Brain microvascular endothelial cell (primary cell): ENCODE measurements at places on chromosomes 6 and 20.

GRCh38 chr6:35943390-35943789, 22.5 kb upstream of the SRPK1 start:
- no peak for DNase-seq

- no peak for DNase-seq
These were observed 1.8 kb upstream of the C6orf163 start for GRCh38 chr6:87342829-87343228.

DNA sequence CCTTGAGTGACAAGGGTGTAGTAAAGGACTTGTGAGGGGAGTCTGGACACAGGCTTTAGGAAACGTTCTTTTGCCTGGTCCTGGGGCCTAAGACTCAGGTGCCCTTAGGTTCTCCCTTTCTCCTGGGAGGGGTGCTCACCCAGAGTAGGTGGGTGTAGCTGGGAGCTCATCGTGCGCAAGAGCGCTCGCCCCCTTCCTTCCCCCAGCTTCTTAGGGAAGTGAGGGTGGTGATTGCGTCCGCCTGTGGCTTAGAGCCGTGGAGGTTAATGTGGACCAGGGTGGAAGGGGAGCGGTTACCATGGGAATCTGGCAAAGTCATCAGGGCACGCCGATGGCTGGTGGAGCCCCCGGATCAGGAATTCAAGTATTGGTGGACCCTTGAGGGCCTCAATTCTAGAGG, 3.3 kb upstream of the AARS2 start:
- no peak for DNase-seq

DNA sequence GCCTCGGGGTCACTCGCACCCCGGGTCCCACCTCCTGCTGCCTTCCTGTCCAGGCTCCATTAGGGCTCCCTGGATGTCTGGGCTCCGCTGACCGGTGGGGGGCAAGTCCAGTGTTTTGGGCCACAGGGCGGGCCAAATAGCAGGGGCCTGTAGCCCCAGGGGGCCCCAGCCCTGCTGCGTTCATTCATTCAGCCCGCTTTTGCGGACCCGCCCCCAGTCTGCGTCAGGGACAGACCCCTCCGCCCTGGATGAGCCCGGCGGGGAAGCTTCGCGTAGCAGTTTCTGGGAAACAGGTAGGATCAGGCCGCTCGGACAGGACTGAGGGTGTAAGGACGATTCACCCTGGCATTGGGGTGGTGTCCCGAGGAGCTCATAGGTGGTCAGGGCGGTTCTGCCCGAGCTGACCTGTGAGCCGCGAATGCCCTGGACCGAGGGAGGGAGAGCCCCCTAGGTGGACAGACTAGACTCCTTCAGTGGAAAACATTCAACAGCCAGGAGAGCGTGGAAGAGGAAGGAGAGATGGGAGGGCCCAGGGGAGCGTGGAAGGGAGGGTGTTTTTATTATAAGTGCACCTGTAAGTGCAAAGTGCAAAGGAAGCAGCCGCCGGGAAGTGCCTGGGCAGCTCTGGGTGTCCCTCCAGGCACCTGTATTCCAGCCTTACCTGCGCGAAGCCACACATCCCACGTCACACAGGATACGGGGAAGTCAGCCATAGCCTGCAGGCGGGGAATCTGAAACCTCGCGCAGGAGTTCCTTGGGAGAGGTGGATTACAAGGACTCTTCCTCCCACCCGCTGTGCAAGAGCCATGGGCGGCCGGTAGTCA, 662 bp downstream of the ENTPD6 start:
- DNase-seq: peak; percentile 12

- no peak for DNase-seq
These were observed 23.9 kb downstream of the MYH7B start for GRCh38 chr20:34979366-34980153.

DNA sequence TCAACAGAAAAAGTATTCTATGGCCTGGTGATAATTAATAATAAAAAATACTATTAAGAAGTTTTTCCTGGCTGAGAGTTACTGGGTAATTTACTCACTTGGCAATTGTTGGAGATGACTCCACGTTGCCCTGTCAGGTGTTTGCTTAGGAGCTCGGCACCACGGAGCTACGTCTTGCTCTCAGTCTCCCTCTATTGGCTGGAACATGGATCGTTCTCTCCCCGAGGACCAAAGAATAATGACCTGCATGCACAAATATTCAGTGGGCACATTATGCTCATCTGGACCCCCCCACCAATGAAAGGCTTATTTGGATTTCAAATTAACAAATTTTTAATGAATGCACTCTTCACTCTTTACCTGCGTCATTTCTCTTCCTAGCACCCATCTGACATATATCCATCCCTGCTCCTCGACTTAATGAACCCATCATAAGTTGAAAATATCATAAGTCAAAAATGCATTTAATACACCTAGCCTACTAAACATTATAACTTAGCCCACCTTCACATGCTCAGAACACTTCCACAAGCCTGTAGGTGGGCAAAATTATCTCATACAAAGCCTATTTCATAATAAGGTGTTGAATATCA, 71.0 kb upstream of the CD83 start:
- DNase-seq: peak; percentile 44

- DNase-seq: no peak
These were observed 593.9 kb downstream of the CD109 start for GRCh38 chr6:74289884-74290283.

GRCh38 chr6:100185615-100186014, 191.6 kb upstream of the MCHR2 start:
- DNase-seq: no peak

DNA sequence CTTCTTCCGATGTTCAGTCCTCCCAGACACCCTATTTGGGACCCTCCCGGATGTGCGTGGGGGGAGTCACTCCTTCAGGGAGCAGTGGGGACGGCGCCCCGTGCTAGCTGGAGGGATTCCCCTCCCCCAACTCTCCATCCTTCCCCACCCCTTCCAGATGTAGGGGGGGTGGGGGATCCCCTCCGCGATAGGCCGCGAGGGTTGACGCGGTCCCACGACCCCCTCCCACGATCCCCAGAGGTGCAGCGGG, 548 bp downstream of the GNL1 start:
- DNase-seq: no peak

- DNase-seq: no peak
These were observed 69.3 kb downstream of the EYA2 start for GRCh38 chr20:46963758-46964617.

DNA sequence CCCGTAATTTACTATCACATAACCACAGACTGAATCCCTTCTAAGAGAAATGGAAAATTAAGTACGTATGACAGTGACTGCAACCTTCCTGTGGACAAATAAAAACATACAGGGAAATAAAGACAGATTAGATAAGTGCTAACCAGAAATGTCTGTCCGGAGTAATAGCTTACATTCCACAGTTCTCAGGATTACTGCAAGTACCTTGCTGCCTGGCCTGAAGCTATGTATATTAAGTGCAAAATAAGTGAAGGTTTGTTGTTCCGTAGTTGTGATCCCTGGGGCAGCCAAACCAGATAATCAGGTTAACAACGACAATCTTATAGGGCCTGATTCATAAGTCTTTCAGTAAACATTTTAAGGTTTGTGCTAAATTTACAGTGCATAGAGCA, 2.8 kb downstream of the NEDD9 start:
- DNase-seq: no peak

- DNase-seq: no peak
These were observed 16.5 kb upstream of the WFDC9 start for GRCh38 chr20:45647441-45648050.

DNA sequence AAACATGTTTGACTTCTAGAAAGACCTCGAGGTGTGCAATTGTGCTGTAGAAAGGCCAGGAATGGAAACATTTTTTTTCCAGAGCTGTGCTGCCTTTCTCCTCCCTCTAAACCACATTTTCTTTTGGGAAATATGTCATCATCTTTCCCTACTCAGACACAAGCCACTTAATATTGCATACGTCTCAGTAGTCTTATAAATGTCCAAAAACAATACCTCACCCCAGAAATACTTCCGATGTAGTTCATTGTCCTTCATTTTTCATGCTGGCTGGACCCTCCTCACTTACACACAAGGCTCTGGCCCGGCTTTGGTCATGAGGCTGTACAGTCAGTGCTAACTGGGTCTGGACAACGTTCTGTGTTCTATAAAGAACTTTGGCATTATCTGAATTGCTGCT, 126.4 kb downstream of the SCML4 start:
- no peak for DNase-seq

DNA sequence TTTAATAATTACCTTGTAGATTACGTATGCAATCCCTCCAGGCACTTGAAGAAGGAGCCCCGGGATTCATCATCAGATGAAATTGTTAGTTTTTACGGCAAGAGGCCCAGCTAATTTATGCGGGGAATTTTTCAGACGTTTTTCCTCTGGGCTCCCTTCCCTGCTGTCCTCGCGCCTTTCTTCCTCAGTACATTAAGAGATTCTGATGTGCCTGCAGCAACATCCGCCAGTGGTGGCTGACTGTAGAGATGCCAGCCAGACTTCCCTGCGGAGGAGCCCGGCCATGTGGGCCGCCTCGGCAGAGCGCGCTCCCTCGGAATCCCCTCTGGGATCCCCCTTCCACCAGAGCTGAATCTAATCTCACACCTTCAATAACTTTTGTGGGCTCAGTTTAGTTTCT, 46.4 kb upstream of the POU3F2 start:
- DNase-seq: no peak

GRCh38 chr6:7721649-7722048, 4.2 kb upstream of the BMP6 start:
- no peak for DNase-seq

DNA sequence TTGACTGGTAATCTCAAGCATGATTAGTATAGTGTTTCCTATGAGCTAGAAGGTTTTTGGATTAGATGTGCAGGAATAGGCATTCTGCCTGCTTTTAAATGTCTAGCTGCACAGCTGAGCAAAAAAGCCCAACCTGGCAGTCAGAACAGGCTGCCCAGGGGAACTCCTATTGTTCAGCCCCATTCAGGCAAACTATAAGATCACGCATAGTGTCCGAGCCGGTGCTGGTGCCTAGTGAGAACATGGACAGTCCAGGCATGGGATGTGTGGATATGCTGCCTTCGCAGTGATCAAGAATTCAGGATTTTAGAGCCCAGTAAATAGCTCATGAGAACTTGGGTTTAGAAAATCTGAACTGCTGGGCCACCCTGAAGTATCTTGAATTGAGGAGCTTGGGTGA, 348.8 kb downstream of the UTRN start:
- DNase-seq: no peak

- DNase-seq: no peak
These were observed 87.8 kb upstream of the EPB41L1 start for GRCh38 chr20:36066777-36067176.

DNA sequence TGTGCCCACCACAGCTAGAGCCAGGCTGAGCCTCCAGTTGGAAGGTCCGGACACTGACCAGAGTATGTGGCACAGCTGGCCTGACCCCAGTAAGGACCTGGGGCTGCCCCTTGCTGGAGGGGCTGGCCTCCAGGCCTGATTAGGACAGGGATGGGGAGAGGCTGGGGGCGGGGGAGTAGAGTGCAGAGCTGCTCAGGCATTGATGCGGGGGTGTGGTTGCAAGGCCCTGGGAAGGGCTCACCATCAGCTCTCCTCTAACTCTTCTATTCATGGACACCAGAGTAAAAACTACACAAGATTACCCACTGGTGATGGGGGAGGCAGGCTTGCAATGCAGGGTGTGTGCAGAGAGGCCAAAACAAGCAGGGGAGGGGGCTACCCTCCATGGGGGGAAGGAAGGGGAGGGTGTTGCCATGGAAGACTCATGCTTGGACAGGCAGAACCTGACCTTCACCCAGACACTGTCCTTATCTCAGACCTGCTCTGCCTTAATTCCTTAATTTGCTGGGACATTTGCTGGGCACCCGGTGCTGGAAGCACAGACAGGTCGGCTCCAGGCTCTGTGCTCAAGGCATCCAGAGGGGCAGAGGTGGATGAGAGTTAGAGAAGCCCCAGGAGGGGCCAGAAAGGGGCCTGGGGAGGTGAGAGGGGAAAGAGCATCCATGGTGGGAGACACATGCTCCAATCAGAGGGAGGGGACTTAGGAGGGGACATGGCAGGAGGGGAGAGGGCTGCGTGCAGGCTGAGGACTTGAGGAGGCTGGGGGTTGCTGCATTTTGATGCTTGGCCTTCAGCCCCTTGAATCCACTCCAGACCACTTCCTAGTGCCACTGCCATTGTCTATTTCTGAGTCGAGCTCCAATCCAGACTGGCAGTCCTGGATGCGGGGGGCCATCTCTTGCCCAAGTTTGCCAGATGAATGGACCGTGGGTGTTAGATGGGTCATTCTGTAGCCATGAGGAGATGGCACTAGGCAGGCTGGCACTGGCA, 7.6 kb upstream of the EMILIN3 start:
- no peak for DNase-seq

GRCh38 chr20:52012079-52012478, 179.5 kb downstream of the ZFP64 start:
- no peak for DNase-seq

- DNase-seq: no peak
These were observed 236.7 kb downstream of the HAO1 start for GRCh38 chr20:7703551-7703961.

GRCh38 chr20:20452254-20452676, 84.4 kb downstream of the INSM1 start:
- peak; percentile 46 for DNase-seq

DNA sequence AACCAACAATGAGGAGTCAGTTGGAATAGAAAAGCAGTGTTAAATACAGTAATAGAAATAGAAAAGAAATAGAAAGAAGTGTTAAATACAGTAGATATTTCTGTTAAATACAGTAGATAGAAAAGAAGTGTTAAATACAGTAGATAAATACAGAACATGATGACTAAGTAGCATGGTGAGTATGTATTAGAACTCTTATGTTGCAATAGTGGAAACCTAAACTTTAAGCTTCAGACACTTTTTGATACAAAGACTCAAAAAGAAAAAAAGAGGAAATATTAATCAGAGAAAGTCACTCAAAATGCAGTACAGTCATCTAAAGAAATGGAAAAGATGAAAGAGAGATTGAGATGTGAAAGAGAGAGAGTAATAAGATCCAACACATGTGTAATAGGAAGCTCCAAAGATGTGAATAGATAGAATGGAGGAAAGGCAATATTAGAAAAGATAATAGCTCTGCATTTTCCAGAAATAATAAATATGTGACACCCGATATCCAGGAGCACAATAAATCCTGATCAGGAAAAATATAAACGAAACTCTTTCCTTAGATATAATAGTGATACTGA, 131.5 kb upstream of the KCNK16 start:
- DNase-seq: no peak

DNA sequence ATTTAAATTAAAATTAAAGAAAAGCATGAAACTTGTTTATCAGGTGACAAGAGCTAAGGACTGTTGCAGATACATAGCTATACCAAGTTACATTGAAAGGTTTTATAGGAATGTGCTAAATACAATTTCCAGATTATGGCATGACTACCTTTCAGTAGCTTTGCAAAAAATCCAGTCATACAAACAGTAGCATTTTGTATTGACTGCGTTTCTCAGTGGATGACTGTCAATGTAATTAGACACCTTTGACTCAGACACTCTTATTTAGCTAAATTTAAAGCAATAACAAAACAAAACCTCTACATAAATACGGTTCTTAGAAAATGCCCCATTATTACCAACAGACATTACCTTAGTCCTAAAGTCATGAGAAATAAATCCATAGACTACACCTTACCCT, 275.8 kb upstream of the RUNX2 start:
- no peak for DNase-seq

GRCh38 chr6:115717062-115717461, 343.6 kb downstream of the FRK start:
- no peak for DNase-seq

- DNase-seq: no peak
These were observed 212.5 kb downstream of the C6orf118 start for GRCh38 chr6:165096868-165097267.

GRCh38 chr20:41034239-41034638, 5.6 kb downstream of the TOP1 start:
- DNase-seq: no peak
